ENCODE measurements at places on chromosomes 2 and 18.

DNA sequence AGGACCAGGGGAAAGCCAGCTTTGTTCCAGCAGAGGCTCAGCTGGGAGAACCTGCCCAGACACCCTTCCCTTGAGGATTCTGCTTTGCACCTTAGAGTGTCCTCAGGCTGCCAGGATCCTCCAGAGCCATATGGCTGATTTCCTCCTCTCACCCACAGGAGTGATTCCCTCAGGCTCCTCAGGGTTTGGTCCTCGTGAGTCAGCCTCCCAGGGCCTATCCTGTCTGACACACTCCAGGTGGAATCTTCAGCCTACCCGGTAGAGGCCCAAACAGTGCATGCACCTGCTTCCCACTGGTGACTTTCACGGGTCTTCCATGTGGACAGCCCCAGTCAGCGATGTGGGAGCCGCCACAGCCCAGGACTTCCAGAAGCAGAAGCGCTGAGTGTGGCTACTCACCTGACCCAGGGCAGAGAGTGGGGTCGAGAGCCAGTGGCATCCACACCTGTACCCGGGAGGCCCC lies 73.3 kb downstream of the TFCP2L1 start:
- no peak overlapping the region for H3K27ac ChIP-seq
- H3K4me3 ChIP-seq = no peak overlapping the region
- H3K4me1 ChIP-seq = no peaks in the 10 kb centered on the region
- no peaks in the 10 kb centered on the region for H3K27me3 ChIP-seq

DNA sequence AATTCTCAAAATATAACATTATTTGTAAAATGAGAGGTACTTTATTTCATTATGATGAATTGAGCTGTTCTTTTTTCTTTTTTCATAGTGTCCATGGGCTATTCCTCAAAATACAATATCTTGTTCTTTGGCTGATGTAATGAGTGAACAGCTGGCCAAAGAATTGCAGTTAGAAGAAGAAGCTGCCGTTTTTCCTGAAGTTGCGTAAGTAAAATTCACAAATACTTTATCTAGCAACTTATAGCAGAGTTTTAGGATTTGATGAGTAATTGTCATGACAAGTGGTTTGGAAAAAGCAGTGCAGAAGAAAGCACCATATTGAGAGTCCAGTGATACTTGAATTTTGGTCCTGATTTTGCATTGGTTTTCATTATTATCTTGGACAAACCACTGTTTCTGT lies 9.8 kb downstream of the RIOK3 start:
- H3K36me3 ChIP-seq = peaks cover 60% of the 10 kb centered on the region
- DNase-seq = no peak
- no peaks in the 10 kb centered on the region for H3K4me1 ChIP-seq
- H3K4me3 ChIP-seq = no peak overlapping the region
- no peak overlapping the region for H3K27ac ChIP-seq

GRCh38 chr2:168138374-168138773 lies 109.0 kb downstream of the STK39 start:
- H3K27me3 ChIP-seq = no peaks in the 10 kb centered on the region
- H3K4me3 ChIP-seq = no peak overlapping the region

DNA sequence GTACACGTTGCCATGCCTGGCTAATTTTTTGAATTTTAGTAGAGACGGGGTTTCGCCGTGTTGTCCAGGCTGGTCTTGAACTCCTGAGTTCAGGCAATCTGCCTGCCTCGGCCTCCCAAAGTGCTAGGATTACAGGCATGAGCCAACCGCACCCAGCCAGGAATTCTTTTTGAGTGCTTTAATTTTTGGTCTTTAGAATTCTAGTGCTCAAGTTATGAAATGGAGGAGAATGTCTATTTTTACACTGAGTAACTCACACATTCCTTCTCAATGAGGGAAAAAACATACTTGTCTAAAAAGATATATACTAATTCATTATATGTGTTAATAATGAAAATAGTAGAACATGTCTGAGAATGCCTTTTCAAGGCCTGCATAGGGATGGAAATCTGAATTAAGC lies 8.5 kb downstream of the ZNF396 start:
- H3K36me3 ChIP-seq = no peaks in the 10 kb centered on the region
- DNase-seq = no peak
- H3K27ac ChIP-seq = no peak overlapping the region
- no peaks in the 10 kb centered on the region for H3K4me1 ChIP-seq
- no peak overlapping the region for H3K4me3 ChIP-seq
- H3K27me3 ChIP-seq = no peaks in the 10 kb centered on the region

- no peak overlapping the region for H3K27ac ChIP-seq
- peak overlapping the region; percentile 31 for H3K4me3 ChIP-seq
- peaks cover 23% of the 10 kb centered on the region for H3K4me1 ChIP-seq
- H3K27me3 ChIP-seq = no peaks in the 10 kb centered on the region
- H3K36me3 ChIP-seq = no peaks in the 10 kb centered on the region
These were observed 50.1 kb downstream of the CIB4 start for GRCh38 chr2:26590980-26591618.

DNA sequence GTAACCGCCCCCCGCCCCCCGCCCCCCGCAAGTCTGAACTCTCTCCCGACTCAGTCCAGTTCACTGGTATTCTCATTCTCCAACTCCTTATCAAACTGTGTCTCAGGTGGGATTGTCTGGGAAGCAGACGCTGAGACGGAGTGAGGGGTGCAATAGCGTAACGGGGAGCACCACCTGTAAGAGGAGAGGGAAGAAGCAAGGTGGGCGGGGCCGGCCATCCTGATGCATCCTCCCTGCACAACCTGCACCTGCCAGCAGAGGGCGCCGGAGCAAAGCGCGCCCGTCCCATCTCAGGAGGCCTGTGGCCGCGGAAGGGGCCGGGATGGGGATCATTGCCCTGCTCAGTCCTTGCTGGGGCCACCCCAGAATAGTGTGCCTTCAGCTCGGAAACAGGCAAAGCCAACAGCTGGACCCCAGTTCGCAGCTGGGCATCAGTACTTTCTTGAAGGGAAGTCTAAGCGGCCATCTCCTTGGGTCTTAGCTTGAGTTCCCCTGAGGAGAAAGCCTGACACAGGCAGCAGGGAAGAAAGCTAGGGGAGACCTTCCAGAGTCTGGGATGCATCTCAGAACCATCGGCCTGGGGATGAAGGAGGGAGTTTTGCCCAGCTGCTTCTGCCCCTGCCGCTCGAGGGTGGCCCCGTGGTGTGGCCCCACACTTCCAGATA lies 208.0 kb downstream of the TFCP2L1 start:
- no peak overlapping the region for H3K27ac ChIP-seq
- peaks cover 17% of the 10 kb centered on the region for H3K4me1 ChIP-seq
- peak; percentile 67 for DNase-seq
- no peak overlapping the region for H3K4me3 ChIP-seq
- H3K27me3 ChIP-seq = peaks cover 23% of the 10 kb centered on the region

DNA sequence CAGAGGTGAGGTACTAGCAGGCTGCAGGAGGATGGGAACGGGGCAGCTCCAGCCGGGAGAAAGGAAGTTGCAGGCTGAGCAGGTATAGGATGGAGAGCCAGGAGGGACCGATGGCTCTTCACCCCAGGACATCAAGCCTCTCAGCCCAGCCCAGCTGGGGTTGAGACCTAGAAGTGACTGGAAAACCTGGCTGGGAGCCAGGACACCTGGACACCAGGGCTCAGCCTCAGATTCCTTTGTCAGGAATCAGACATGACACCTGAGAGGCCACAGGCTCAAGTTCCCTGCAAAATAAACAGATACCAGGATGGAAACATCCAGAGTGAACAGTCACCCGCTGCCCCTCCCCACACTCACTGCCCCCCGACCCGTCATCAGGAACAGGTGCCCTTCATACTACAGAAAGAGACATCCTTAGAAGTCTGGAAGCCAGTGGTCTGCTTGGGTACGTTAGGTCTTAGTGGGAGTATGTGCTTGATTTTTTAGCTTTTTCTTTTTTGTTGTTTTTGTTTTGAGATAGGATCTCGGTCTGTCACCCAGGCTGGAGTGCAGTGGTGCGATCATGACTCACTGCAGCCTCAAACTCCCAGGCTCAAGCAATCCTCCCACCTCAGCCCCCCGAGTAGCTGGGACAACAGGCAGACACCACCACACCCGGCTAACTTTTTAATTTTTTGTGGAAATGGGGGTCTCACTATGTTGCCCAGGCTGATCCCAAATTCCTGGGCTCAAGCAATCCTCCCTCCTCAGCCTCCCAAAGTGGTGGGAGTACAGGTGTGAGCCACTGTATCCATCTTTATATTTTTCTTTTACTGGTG lies 95.7 kb upstream of the STPG4 start:
- H3K36me3 ChIP-seq = no peaks in the 10 kb centered on the region
- no peaks in the 10 kb centered on the region for H3K27me3 ChIP-seq
- H3K27ac ChIP-seq = no peak overlapping the region
- H3K4me3 ChIP-seq = no peak overlapping the region

GRCh38 chr18:10421859-10422258 lies 32.6 kb upstream of the APCDD1 start:
- no peak for DNase-seq
- H3K36me3 ChIP-seq = no peaks in the 10 kb centered on the region
- H3K27me3 ChIP-seq = no peaks in the 10 kb centered on the region

DNA sequence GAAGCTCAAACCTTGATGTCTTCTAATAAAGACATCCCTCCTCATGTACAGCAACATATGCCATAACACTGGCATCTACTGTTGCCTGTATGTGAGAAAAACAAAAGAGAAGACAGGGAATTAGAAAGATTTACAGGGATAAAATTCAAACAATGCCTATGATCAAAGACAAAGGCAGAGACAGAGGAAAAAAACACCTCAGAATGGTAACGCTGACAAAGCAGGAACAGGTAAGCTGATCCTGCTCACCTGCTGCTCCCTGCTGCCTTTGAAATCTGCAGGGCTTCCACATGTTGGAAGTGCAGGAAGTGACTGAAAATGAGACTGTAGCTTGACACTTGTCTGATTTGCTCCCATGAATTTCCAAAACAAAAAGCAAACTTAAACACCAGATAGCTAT lies 90.2 kb upstream of the DNAJC10 start:
- H3K4me1 ChIP-seq = no peaks in the 10 kb centered on the region
- no peak overlapping the region for H3K27ac ChIP-seq
- H3K4me3 ChIP-seq = no peak overlapping the region
- H3K27me3 ChIP-seq = no peaks in the 10 kb centered on the region
- no peaks in the 10 kb centered on the region for H3K36me3 ChIP-seq
- no peak for DNase-seq

- peaks cover 16% of the 10 kb centered on the region for H3K4me1 ChIP-seq
- H3K27ac ChIP-seq = no peak overlapping the region
These were observed 273.7 kb downstream of the TMX3 start for GRCh38 chr18:68441241-68441640.

DNA sequence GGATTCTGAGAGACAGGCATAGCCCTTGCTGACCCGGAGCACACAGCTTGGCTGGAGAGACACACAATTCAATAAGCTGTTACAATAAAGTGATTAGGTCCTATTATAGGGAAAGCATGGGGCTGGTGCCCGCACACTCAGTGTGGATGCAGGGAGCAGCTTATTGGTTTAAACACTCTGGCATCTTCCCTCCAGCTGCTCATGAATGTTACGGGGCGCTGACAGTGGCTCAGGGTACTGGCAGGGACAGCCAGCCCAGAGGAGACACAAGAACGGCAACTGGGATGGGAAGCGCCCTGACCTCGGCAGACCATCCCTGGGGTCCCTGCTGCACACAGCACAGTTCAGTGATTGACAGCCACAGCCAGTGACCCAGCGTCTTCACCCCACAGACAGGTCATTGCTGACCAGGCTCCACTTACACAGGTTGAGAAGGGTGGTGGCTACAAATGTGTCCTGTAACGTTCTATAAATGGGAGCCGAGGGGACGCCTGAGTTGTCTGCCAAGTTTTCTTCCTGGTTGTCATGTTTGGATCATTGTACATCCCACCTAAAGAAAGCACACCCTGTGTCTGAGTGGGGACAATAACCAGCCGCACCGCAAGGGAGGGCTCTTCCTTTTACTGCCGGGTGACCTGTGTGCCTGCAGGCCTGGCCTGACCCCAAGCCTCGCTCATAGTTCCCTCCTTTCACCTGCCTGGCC lies 60.3 kb downstream of the SH3BP4 start:
- no peak overlapping the region for H3K4me3 ChIP-seq
- peak overlapping the region; percentile 70 for H3K27ac ChIP-seq
- H3K27me3 ChIP-seq = no peaks in the 10 kb centered on the region
- H3K4me1 ChIP-seq = peaks cover 22% of the 10 kb centered on the region
- H3K36me3 ChIP-seq = peaks cover 4% of the 10 kb centered on the region

GRCh38 chr2:62348700-62349099 lies 152.8 kb downstream of the B3GNT2 start:
- H3K4me3 ChIP-seq = no peak overlapping the region
- H3K36me3 ChIP-seq = no peaks in the 10 kb centered on the region
- no peak for DNase-seq
- H3K4me1 ChIP-seq = peaks cover 2% of the 10 kb centered on the region

- DNase-seq = no peak
- H3K4me3 ChIP-seq = no peak overlapping the region
- H3K27ac ChIP-seq = no peak overlapping the region
- no peaks in the 10 kb centered on the region for H3K36me3 ChIP-seq
These were observed 563.4 kb downstream of the ZNF804A start for GRCh38 chr2:185161701-185162100.

DNA sequence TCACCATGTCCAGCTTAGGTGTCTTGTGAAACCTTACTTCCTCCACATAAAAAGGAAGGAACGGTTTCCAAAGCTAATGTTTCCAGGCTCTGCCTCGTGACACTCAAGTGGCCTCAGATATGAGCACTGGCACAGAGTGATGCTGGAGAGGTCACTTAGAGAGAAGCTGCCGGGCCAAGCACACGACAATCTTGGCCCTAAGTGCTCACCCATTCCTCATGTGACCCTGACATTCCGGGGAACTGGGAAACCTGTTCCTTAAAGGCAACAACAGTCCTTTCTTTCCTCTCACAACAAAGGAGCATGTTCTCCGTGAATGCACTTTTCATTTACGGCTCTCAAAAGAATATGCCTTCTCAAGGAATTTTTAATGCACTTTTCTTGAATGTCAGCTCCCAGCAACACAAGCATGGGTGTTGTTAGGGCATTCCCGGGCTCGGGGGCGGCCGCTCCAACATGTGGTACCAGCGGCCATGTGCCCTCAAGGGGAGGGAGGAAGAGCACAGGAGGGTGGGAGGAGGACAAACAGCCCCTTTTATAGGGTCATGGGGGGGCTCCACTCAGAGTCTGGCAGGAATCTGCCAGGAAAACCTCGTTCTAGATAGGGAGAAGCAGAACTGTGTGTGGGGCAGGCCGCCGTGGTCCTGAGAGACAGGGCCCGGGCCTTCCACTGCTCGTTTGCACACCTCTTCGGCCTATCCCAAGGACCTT lies 118.6 kb downstream of the MBP start:
- no peak overlapping the region for H3K27ac ChIP-seq
- H3K4me1 ChIP-seq = no peaks in the 10 kb centered on the region
- no peak overlapping the region for H3K4me3 ChIP-seq
- H3K27me3 ChIP-seq = no peaks in the 10 kb centered on the region
- no peak for DNase-seq
